NCI-H2081 (cell line): ENCODE measurements at places on chromosomes 11 and 22.
A peak's percentile ranks its signal among the peaks of the same experiment; 100 is the strongest.

DNA sequence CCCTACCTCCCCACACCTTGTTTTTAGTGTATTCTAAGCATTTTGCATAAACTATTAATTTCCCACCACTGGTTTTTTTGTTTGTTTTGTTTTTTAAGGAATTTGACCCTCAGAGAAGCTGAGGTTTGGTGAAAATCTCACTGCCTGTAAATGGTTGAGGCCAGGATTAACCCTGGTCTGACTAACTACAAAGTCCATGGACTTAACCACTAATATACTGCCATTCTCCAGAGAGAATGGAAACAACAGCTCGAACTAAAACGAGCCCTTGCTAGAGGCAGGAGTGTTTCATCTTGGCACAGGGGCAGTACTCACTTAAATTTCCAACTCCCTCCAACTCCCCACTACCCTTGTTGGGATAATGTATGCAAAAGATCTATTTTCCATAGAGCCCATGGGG is 3.0 kb downstream of the CTNND1 start:
- DNase-seq, result no peak

- no peak for DNase-seq
Measured at GRCh38 chr11:7077101-7077500, 11.7 kb upstream of the RBMXL2 start.

GRCh38 chr11:46755962-46756361 is 36.9 kb downstream of the F2 start:
- no peak for DNase-seq

DNA sequence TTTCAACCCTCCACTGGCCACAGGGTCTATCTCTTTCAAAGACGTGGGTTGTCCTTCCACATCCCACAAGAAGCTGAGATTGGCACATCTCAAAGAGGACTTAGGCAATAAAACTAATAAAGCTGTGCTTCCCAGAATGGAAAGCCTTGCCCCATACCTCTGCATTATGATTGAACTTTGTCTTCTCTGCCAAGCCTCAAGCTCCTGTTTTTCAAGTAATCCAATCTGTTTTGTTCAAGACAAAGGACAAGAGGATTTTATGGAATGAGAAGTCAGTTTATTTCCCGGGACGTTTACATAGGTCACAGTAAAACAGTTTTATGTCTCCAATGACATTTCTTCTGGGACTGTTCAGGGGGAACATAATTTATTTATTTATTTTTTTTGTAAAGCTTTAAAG is 108.4 kb downstream of the GALNT18 start:
- DNase-seq, result no peak

GRCh38 chr11:131980888-131981668 is 610.7 kb downstream of the NTM start:
- DNase-seq, result peak; percentile 5

GRCh38 chr11:34928268-34928959 is 12.0 kb downstream of the PDHX start:
- no peak for DNase-seq

GRCh38 chr11:35398881-35399280 is 20.5 kb downstream of the SLC1A2 start:
- DNase-seq, result no peak

GRCh38 chr11:38304926-38305325 is 1706.9 kb upstream of the RAG2 start:
- no peak for DNase-seq

- DNase-seq, result no peak
Measured at GRCh38 chr22:39671936-39672335, 101.4 kb downstream of the CACNA1I start.

DNA sequence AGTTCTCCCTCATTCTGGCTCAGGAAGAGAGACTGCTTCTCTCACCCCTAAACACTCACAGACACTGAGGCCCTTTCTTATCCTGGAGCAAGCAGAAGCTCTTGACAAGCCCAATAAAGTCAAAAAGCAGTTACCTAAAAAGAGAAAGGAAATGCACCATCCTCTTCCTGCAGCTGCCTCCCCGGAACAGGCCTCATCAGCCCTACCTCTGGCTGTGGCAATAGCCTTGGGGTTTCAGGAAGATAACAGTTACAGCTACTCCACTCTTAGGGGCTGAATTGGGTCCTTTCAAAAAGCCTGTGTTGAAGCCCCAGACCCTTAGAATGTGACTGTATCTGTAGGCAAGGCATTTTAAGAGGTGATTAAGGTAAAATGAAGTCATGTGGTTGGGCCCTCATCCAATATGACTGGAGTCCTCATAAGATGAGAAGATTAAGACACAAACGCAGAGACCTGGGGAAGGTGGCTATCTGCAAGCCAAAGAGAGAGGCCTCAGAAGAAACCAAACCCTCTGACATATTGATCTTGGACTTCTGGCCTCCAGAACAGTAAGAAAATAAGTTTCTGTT is 3.5 kb upstream of the LGALS12 start:
- no peak for DNase-seq

GRCh38 chr11:28545536-28545935 is 437.3 kb downstream of the METTL15 start:
- DNase-seq, result no peak

GRCh38 chr11:36292311-36292722 is 3.1 kb upstream of the COMMD9 start:
- DNase-seq, result no peak

DNA sequence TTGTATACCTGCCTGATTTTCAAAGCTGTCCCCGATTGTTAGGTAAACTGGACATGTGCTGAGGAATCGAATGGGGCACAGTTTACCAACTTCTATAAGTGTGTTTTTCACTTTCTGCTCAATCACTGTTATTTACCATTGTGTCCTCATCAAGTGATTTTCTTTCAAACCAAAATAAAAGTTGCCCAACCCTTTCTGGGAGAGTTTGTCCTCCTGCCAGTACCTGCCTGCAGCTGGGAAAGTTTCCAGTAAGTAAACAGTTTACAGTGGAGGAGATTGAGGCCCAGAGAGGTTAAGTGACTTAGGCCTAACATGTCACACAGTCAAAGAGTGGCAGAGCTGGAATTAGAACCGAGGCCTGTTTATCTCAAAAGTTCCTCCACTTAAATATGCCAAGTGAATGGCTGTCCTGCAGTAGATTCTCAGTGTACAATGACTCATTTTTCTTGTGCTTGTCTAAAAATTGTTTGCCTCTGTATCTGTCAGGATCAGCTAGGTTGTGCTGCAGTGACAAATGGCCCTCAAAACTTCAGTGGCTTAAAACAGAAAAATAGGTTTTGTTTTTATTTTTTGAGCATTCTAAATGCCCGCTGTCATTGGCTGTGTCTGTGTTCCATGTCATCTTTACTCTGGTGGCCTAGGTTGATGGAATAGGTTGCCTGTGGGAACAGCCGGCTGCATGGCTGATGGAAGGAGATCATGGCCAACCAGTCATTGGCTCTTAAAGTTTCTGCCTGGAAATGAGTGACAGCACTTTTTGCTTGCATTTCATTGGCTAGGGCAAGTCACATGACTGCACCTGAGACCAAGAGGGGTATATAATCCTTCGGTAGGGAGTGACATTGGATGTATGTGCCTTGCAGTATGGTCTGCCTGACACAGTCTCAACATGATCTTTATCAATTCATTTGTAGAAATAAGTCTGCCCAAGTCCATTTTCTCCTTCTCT is 61.8 kb upstream of the CRYBB3 start:
- DNase-seq, result no peak

DNA sequence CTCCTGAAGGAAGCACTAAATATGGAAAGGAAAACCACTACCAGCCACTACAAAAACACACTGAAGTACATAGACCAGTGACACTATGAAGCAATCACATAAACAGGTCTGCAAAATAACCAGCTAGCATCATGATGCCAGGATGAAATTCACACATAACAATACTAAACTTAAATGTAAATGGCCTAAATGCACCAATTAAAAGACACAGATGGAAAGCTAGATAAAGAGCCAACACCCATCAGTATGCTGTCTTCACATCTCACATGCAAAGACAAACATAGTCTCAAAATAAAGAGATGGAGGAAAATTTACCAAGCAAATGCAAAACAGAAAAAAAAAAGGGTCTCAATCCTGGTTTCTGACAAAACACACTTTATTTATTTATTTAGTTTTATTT is 171.7 kb downstream of the TTC28 start:
- no peak for DNase-seq

DNA sequence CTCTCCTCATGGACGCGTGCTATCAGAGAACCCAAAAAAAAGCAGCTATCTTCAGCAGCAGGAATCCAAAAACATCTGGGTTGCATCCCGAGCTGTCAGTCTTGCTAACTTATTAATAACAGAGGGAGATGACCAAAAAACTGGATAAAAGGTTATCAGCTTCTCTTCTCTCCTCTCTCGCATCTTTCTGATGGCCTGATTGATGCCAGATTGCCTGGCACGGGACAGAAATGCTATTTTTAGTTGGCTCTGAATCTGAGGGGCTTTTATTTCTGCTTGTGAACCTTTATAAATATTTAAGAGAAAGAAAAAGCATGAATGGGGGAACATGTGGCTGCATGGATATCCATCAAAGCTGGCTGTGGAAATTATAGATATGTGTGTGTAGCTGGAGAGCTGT is 230.3 kb downstream of the ETS1 start:
- DNase-seq, result no peak

GRCh38 chr22:23696326-23696851 is 5.6 kb downstream of the RGL4 start:
- DNase-seq, result no peak

- DNase-seq, result no peak
Measured at GRCh38 chr22:48753752-48754517, 1073.7 kb downstream of the BRD1 start.

DNA sequence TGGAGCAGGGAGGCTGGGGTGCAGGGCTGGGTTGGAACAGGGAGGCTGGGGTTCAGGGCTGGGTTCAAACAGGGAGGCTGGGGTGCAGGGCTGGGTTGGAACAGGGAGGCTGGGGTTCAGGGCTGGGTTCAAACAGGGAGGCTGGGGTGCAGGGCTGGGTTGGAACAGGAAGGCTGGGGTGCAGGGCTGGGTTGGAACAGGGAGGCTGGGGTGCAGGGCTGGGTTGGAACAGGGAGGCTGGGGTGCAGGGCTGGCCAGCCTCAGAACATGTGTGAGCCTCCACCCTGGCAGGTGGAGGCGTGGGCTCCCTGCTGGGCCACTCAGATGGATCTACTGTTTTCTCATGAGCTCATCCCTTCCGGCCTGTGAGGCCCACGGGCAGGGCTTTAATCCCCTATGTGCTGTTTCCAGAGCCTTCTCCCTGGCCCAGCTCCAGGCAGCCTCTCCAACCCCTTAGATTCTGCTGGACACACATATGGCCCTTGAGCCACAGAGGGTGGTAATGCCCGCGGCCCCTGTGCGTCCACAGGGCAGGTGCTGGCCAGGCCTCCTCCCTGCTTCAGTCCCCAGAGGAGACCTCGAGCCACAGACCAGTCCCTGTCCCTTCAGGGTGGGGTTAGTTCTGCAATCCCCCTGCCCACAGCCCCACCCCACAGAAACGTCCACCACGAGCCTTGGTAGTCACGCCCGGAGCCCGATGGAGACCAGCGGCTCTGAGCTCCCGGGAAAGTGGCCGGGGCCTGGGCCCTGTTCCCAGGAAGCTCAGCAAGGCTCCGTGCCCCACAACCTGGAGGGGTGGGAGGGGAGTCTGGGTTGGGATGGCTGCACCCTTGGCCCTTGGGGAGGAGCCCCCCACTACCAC is 197.9 kb downstream of the BRD1 start:
- no peak for DNase-seq

GRCh38 chr22:44525941-44526778 is 28.1 kb upstream of the RTL6 start:
- DNase-seq, result no peak

DNA sequence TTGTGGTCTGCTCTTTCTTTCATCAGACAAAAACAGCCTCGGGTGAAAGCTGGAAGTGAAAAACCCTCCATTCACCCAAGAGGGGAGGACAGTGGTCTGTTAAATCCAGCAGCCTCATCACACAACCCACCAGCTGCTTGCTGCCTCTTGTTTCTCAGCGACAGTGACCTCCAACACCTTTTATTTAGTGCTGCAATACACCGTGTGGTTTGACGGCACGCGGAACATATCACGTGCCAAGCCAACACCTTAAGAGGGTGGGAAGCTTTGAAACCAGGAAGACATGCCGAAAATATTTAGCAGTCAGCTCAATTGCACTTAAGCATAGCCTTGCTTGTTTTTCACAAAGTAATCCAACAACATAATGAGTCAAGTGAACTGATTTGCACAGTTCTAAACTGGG is 39.8 kb upstream of the POGLUT3 start:
- peak; percentile 5 for DNase-seq

DNA sequence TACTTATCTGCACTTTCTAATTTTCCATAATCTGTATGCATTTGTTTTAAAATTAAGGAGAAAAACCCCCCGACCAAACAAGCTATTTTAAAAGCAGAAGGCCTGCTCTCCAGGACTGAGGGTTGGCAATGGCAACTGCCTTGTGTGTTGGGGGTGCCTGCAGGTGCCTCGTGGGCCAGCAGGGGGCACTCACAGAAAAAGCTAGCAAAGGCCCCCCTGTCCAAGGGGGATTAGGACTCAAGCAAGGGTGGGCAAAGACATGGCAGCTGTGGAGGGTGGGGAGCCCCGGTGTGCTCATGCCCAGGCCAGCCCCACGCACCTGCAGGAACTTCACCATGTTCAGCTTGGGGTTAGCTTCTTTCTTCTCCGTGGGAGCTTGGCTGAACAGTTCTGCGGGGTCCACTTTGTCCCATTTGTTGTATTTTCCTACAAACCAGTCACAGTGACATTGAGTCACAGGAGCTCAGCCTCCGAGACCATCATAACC is 10.3 kb downstream of the TOP3B start:
- no peak for DNase-seq

- peak; percentile 6 for DNase-seq
Measured at GRCh38 chr11:28713850-28714249, 605.7 kb downstream of the METTL15 start.

DNA sequence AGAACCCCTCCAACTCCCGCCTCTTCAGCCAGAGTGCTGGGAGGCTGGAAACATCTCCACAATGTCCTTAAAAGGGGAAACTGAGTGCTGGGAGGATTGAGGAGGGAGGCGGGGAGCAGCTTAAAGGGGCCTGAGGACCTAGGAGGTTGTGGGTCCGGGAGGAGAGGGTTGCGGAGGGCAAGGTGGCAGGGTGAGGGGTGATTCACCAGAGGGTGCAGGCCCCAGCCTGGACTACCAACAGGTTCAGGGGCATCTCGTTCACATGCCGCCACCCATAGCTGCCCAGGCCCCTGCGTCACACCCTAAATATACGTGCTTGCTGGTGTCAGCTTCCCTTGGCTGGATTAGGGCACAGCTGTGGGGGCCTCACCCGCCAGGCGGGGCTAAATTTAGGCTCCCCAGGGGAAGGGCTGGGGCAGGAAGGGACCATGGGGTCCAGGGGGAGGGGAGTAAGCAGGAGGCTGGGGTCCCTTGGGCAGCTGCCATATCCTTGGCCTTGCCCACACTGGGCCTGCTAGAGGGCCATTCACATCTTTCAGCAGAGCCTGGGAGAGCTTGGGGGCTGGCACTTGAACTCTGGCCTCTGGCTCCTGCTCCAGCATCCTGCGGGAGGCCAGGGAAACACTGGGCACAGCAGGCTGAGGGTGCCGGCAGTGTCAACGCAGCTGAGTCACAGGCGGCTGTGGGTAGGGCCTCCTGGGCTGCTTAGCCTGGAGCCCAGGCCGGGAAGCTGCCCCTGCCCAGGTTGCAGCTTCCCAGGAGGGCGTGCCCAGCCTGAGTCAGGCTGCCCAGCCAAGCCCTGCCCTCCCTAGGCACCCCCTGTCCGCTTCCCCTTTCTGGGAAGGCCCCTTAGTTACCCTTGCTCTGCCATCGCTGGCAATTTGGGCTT is 1.3 kb downstream of the EHBP1L1 start:
- DNase-seq, result no peak

- DNase-seq, result no peak
Measured at GRCh38 chr11:125624756-125625213, at the start of gene CHEK1. Gene CHEK1 (plus strand): TSS chr11:125625163. CDS start chr11:125626769, 1,606 bp downstream.
